ENCODE measurements at places on chromosomes 4 and X.

DNA sequence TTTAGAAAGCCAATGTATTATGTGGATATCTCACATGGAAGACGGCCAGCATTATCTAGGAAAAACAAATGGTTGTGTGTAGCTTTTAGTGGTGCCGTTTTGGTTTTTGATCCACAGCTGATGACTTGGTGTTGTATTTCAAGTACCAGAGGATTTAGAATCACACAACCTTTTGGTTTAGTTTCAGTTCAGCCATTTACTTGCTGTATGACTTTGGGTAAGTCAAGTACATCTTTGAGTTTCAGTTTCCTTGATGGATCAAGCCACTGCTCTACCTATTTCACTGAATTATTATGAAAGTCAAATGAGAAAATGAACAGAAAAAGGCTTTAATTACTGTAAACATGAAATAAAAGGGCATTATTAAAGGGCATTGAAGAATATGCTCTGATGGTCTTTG lies 205.6 kb downstream of the ZIC3 start:
- DNase-seq: no peak

DNA sequence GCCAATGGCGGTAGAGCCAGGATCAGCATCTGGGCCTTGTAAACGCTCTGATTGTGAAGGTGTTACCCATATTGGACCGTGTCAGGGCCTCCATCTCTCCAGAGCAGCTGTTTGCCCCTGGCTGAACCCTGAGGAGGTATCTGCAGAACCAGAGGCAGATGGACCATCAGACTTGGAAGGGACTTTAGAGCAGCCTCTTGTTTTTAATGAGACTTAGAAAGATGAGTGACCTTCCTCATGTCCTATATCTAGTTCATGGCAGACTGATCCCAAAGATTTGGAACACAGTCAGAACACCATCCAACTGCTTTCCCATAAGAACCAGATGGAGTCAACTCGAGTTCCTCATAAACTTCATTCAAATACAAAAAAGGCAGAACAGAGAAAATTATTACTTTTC lies 135.1 kb upstream of the MSX1 start:
- no peak for DNase-seq

- no peak for DNase-seq
Measured at GRCh38 chr4:41287005-41287404, 30.3 kb downstream of the UCHL1 start.

DNA sequence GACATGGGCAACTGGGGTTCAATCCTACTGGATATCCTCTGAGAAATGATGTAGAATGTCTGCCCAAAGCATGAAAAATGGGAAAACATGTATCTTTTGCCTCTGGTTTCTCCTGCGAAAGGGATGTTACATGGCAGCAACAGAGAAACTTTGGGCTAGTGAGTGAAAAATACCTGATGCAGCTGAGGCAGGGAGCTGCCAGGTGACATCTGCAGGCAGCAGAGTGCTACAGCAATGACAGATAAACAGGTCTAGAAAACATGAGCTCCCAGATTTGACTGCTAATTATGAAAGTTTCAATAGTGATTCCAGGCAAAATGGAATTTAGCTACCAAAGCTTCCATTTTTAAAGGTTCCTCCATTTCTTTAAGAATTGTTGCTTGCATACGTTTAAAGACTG lies 4.8 kb upstream of the CXCL1 start:
- no peak for DNase-seq

DNA sequence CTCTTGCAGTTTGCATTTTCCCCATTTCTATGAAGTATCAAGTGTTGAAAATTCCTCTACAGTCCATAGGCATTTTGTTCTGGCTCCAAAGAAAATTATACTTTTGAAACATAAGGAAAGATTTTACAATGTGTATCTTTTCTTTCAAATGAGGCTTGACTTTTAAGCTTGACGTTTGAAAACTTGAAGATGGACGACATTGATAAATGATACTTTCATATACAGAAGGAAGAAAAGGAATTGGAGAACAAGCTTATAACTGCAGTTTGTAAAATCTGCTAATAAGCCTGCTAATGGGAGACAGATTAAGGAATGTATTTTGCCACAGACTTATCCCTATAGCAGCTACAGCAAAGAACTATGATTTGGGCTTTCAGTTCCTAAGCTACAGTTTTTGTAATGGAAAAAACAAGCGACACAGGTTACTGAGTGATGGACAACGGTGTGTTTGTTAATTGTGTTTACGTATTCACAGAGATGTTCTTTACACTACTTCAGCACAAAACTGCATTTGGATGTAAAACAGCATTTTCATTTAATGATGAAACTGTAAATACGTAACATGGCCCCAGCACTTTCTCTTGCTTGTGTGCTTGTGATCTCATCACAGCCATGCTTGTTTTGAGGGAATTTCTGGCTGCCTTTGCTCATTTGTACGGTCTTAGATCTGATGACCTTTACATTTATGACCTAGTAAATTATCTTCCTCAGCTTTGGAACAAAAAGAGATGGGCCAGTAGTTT lies 83.2 kb upstream of the FAT1 start:
- no peak for DNase-seq

- DNase-seq: no peak
Measured at GRCh38 chrX:30572004-30572403, 5.6 kb downstream of the TASL start.
